ENCODE measurements at places on chromosomes 3 and 15. TPM values are rescaled to one million over a fixed set of nuclear protein-coding genes. Genes with fewer than 3 reads are reported as not detected.

EEFSEC gene
- 16.7 TPM for polyA plus RNA-seq

RETNLB gene
- polyA plus RNA-seq: not detected

SLC15A2 gene
- 2.1 TPM for polyA plus RNA-seq

PLSCR5 gene
- polyA plus RNA-seq: not detected

CTXND1 gene
- polyA plus RNA-seq: 1.8 TPM

ANKDD1A gene
- polyA plus RNA-seq: 1.9 TPM

OR5K2 gene
- not detected for polyA plus RNA-seq

TNFAIP8L3 gene
- 1.3 TPM for polyA plus RNA-seq

GP9 gene
- not detected for polyA plus RNA-seq

OTOL1 gene
- not detected for polyA plus RNA-seq

DNAJA4 gene
- polyA plus RNA-seq: 40.0 TPM

NECTIN3 gene
- 2.6 TPM for polyA plus RNA-seq

DRD3 gene
- polyA plus RNA-seq: not detected

TUSC7 gene
- not detected for polyA plus RNA-seq

KBTBD12 gene
- 8.9 TPM for polyA plus RNA-seq

NOX5 gene
- 0.06 TPM for polyA plus RNA-seq

CCNB2 gene
- polyA plus RNA-seq: 0.22 TPM

POLQ gene
- polyA plus RNA-seq: 0.10 TPM

CHRNA5 gene
- 0.51 TPM for polyA plus RNA-seq

GOLGA6D gene
- not detected for polyA plus RNA-seq

MESP2 gene
- polyA plus RNA-seq: 0.73 TPM

CFAP91 gene
- polyA plus RNA-seq: 0.25 TPM

TMEM39A gene
- 11.9 TPM for polyA plus RNA-seq

SRGAP3 gene
- polyA plus RNA-seq: 4.8 TPM

OSTN gene
- polyA plus RNA-seq: 0.15 TPM
